ENCODE measurements at places on chromosomes 1 and 21. TPM values are rescaled to one million over a fixed set of nuclear protein-coding genes. Genes with fewer than 3 reads are reported as not detected.
A peak's percentile ranks its signal among the peaks of the same experiment; 100 is the strongest.

AMY1B gene
- not detected for total RNA-seq

TESK2 gene
- total RNA-seq: 3.5 TPM

LRRC3 gene
- 5.0 TPM for total RNA-seq

LAMB3 gene
- total RNA-seq: 1.3 TPM

SPATC1L gene
- 6.3 TPM for total RNA-seq

FCGR3A gene
- total RNA-seq: not detected

C1orf122 gene
- 16.8 TPM for total RNA-seq

METTL18 gene
- 18.4 TPM for total RNA-seq

NBPF10 gene
- 2.7 TPM for total RNA-seq

S100A1 gene
- total RNA-seq: not detected

HOOK1 gene
- total RNA-seq: 7.7 TPM

YRDC gene
- total RNA-seq: 12.0 TPM

GUCA2A gene
- total RNA-seq: not detected

OR2T11 gene
- total RNA-seq: not detected

DCST1 gene
- total RNA-seq: not detected

DNA sequence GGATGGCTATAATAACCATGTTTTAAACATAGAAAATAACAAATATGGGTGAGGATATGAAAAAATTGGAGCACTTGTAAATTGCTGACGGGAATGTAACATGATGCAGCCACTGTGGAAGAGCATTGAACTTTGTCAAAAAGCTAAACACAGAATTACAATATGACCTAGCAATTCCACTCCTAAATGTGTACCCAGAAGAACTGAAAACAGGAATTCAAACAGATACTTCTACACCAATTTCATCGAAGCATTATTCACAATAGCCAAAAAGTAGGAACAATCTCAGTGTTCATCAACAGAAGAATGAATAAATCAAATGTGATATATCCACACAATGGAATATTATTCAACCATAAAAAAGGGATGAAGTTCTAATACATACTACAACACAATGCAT is 32.7 kb upstream of the COA6 start:
- DNase-seq: no peak

DNA sequence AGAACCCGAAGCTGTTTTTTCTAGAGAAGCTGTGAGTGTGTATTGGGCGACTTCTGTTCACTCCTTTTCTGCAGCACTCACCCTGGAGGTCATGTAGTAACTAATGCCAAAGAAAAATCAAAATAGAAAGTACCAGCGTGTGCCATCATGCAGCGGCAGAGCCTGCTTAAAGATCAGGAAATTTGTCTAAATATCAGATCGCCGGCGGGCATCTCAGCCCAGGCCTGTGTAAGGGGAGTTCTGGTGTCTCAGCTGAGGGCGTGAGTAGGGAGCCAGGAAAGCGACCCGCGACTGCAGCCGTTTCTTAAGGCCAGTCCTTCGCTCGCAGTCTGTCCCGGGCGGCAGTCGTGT is 768 bp downstream of the EDARADD start:
- DNase-seq: peak; percentile 14

DNA sequence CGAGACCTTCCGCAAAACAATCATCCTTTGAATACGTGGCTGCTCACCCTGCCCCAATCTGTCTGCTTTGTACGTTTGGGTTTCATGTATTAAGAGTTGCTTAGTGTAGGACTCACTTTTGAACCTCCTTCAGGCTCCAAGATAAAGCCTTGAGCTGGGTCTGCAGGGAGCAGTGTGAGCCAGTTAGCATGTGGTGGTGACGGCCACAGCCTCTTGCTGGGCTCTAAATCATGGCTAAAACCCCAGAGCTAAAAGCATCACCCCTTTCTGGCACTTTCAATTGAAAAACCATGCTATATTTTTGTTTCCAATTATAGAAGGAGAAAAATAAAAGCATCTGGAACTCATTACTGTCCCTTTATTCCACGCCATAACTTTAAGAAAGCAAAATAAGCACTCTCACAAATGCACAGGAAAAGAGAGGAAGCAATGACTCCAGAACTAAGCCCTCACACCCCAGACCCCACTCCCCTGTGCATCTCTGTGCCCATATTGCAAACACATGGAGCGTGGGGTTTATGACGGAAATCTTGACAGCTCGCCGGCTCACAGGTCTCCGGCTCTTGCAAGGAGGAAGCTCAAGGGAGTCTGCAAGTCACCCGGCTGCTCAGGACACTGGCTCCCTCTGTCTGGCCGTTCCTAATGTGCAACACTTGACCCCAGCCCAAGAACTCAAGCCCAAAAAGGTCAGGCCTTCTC is 135.5 kb downstream of the MIS18A start:
- no peak for DNase-seq

DNA sequence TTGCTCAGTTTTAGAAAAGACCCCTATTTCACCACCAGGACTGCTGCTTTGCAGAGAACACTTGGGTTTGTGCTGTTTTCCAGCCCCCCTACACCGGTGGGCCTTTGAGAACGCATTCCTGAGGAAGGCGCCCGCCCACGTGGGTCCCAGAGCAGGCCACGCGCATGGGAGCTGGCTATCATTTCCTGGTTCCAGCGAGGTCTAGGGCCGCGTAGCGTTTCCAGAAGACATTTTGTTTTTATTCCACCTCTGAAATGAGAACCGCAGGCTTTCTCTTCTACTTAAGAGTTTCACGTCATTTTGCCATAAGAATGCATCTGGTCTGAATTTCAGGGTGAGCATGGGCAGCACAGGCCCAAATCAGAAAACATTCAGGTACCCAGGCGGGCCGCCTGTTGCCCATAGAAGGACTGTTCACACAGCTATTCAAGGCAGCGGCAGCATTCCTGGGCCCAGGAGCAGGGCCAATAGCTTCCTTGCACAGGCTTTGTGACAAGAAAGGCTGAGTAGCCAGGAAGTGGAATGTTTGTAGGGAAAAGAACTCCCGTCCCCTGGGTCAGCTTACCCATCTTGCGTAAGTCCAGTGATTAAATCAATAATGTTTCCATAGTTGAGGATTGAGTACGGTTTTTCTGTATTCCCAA is 1.4 kb upstream of the KLHL21 start:
- DNase-seq: peak; percentile 28

DNA sequence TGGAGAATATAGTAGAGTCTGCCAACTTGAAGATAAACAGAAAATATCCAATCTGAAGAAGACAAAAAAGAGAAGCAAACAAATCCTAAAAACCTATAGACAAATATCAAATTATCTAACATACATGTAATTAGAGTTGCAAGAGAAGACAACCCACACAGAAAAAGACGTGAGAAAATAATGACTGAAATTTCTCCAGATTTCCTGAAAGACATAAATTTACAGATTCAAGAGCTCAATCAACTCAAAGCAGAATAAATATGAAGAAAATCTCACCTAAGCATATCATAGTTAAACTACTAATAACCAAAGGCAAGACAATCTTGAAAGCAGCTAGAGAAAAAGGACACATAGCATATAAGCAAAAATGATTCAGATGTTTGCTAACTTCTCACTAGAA is 261.2 kb upstream of the NFIA start:
- no peak for DNase-seq

- no peak for DNase-seq
Observed at GRCh38 chr1:220696863-220697231, 6.7 kb downstream of the C1orf115 start.

- no peak for DNase-seq
Observed at GRCh38 chr1:85091671-85092280, 43.5 kb upstream of the MCOLN3 start.

DNA sequence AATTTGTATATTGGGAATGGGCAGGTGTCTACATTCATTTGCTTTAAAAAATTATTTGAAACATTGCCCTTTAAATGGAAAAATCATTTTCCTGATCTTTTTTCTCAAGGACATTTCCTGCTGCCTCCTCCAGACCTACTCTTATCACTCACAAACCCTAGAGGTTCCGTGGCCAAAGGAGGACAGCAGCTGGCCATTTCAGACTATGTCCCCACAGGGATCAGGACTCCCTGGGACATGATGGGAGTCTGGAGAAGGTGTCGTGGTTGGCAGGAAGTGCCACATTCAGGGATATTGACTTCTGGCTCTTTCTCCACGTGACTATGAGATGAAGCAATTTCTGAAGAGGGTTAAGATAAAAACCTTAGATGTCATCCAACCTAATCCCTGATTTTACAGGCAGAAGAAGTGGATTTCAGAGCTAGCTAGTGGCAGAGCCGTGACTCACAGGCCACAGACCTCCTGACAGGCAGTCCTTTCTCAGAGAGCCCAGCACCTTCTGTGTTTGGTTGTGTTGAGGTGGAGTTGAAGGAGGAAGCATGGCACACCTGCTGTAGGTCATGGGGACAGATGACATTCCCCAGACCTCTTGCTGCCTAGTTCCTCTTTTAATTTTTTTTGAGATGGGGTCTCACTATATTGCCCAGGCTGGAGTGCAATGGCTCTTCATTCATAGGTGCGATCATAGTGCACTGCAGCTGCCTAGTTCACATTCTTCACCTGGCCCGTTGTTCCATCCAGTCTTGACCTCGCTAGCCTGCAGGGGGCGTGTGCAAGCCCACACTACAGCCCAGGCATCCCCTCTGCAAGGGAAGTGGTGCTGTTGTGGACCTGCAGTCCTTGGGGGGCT is 25.5 kb upstream of the IL10 start:
- no peak for DNase-seq

- no peak for DNase-seq
Observed at GRCh38 chr1:36051821-36052220, 32.1 kb upstream of the TEKT2 start.

DNA sequence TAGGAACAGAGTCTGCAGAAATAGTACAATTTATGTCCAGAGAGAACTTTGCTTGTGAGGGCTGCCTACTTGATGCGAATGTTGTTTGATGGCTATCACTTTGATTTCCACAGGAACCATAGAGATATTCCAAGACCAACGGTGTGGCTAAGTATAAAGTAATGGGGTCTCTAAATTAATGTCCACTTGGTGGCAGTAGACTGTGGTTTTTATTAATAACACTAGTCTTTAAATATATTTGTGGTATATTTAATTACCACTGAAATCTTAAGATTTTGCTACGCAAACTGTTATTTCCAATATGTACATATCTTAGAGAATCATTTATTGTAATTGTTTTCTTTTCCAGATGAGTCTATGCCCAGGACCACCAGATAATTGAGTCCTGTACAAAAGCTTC is 647.9 kb downstream of the PLA2G4A start:
- no peak for DNase-seq

DNA sequence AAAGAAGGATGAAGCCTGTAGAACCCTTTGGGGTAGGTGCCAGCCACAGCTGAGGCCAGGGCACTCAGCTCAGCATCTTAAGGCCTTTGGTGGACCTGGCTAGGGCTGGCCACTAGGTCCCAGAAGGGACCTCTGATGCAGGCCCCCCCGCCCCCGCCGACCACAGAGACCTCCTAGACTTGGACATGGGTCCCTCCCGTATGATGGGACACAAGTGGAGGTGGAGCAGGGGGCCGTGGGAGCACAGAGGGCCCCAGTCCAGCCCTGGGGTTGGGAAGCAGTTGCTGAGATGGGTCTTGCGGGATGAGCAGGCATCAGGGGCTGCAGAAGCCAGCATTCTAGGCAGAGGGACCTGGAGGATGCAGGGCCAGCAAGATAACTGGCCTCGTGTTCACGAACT is 3.2 kb downstream of the B4GALT2 start:
- DNase-seq: no peak

- DNase-seq: no peak
Observed at GRCh38 chr1:24018611-24019580, 38.8 kb upstream of the SRSF10 start.

GRCh38 chr1:182495693-182496092 is 45.7 kb downstream of the RGSL1 start:
- no peak for DNase-seq

DNA sequence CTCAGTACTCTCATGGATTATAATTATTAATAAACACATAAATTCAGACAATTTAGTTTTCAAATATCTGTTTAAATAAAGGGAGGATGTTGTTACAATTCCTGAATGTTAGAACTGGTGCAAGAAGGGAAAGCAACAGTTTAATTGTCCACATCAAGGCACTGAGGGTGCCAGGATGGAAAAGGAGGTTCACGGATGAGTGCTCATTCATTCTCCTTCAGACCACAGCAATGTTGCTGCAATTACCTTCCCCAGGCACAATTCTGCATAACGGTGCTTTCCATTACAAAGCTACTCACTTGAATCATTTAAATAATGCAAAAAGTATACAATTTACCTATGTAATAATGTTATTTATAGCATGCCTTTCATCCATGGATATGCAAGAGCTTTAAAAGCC is 52.3 kb upstream of the COG2 start:
- DNase-seq: no peak

DNA sequence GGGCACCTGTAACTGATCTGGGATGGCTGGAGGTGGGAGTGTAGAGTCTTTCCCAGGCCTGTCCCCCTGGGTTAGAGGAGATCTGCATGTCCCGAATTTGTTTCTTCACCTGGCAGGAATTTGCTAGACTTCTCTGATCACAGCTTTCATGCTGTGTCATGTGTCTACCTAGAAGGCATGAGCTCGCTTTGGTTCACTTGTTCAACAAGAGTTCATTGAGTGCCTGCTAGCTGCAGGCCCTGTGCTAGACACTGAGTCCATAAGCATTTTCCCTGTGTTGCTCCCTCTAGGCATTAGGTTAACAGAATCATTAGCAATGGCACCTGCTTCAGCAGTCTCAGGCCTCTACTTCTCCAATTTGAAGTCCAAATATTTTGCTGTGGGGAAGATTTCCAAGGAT is 101.6 kb downstream of the MTR start:
- no peak for DNase-seq

- DNase-seq: no peak
Observed at GRCh38 chr1:101854271-101854670, 142.5 kb downstream of the OLFM3 start.

- DNase-seq: no peak
Observed at GRCh38 chr21:27076025-27076424, 109.1 kb upstream of the ADAMTS5 start.

GRCh38 chr1:220791285-220791684 is 4.6 kb downstream of the MTARC1 start:
- DNase-seq: no peak

GRCh38 chr1:179865377-179865776 is 12.2 kb downstream of the TOR1AIP2 start:
- no peak for DNase-seq

DNA sequence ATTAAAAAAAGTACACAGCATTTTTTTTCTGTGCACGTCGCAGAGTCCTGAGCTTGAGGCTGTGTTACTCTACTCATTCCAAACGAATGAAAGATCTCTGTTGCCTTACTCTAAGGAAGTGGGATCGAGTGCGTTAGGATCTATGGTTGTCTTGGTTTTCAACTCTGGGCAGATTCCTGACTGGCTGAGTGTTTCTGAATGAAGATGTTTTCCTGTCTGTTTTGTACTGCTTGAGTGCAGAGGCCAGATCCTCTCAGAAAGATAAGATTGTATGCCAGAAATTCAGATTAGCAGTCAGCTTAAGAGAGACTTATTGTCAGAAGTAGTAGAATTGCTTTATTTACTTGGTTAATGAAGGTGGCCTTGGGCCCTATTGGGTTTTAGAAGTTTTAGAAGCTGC is 14.0 kb downstream of the PLA2G2E start:
- no peak for DNase-seq

GRCh38 chr1:185846672-185847444 is 112.7 kb downstream of the HMCN1 start:
- no peak for DNase-seq

- peak; percentile 32 for DNase-seq
Observed at GRCh38 chr21:16330082-16330907, 600.5 kb downstream of the USP25 start.

- no peak for DNase-seq
Observed at GRCh38 chr1:48309564-48310082, 87.1 kb downstream of the SLC5A9 start.

GRCh38 chr1:70528590-70529333 is 117.7 kb downstream of the CTH start:
- DNase-seq: peak; percentile 8
